HT1080 (cell line): ENCODE measurements at places on chromosomes 5 and 9. TPM values are rescaled to one million over a fixed set of nuclear protein-coding genes. Genes with fewer than 3 reads are reported as not detected.

Gene CCDC107
- total RNA-seq, result 9.2 and 9.3 TPM in 2 replicates

- DNase-seq, result no peak
These were observed 1.8 kb downstream of the CAVIN4 start for GRCh38 chr9:100579665-100580064.

GRCh38 chr5:101976933-101977332 lies 319.2 kb downstream of the SLCO4C1 start:
- no peak for DNase-seq

- DNase-seq, result no peak
These were observed 127.0 kb downstream of the RPS23 start for GRCh38 chr5:82151204-82151603.

- no peak for DNase-seq
These were observed 56.6 kb downstream of the CAMSAP1 start for GRCh38 chr9:135850737-135851136.

DNA sequence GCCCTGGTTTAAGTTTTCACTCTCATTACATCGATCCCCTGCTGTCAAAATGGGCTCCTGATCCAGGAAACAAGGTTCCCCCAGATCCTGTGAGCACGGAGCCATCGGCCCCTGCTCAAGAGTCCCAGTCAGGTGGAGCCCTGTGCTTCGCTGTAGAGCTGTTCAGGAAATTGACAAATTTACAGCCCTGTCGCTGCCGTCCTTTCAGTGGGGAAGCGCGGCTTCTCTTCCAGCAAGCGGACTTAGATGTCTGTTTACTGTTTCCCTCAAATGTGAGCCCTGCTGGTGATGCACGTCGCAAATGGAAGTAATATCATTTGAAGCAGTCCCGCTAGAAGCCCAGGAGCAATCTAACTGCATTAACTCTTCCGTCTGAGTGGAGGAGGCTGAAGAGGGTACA lies 760.9 kb upstream of the WWC1 start:
- no peak for DNase-seq
